NCI-H2081 (cell line): ENCODE measurements at places on chromosomes 13 and 19.
A peak's percentile ranks its signal among the peaks of the same experiment; 100 is the strongest.

- peak; percentile 6 for DNase-seq
Measured at GRCh38 chr13:78714717-78715116, 55.8 kb upstream of the OBI1 start.

DNA sequence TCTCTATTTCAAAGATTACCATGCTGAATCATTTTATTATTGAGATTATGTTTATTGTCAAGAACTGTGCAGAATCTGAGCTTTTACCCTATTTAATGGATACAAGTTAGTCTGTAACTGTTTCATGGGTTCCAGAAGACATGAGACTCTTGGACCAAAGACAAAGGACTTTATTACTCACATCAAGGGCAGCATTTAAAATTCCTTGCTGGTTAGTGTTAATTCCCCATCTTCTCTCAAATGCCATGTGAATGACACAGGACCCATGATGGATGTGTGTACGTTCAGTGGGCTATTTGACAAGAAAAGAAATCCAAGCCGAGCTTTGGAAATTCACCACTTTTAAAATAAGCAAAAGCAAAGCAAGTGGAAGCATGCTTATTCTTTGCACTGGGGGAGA is 139.9 kb downstream of the PCDH20 start:
- no peak for DNase-seq

DNA sequence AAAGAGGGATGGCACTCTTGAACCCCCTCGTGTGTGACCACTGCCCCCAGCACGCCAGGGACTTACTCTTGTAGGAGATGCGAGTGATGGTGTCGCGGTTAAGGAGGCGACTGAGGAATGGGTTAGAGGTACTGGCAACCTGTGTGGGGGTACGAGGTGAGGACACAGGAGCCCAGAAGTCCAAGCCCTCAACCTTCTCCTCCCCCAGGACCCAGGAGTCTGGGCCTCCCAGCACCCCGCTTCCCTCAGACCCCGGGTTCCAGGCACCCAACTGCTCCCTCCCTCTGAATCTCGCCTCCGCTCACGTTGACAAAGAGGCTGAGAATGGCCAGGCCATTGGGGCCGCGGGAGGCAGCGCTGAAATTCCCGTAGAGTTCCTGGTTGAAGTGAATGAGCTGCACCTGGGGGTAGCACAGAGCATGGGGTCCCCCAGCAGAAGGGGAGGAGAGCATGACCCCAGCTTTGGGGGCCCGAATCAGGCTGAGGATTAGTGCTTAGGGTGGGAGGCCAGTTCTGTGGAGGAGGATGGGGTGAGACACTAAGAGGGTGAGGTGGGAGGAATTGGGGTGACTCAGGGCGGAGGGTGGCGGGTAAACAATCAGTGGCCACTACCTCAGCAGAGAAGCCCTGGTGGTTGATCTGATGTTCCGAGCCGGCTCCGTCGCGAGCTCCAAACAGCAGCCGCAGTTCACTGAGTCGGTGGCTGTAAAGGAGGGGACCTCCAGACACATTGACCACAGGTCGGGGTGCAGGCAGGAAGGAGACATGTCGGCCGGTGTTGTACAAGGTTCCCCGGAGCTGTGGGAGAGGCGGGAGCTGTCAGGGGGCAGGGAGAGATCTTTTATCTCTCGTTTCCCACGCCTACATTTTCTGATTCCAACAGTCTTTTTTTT is 2.5 kb upstream of the DBP start:
- no peak for DNase-seq

- no peak for DNase-seq
Measured at GRCh38 chr19:38234615-38235014, 10.6 kb upstream of the DPF1 start.

- DNase-seq, result no peak
Measured at GRCh38 chr19:33366127-33366526, 7.4 kb upstream of the CEBPG start.

DNA sequence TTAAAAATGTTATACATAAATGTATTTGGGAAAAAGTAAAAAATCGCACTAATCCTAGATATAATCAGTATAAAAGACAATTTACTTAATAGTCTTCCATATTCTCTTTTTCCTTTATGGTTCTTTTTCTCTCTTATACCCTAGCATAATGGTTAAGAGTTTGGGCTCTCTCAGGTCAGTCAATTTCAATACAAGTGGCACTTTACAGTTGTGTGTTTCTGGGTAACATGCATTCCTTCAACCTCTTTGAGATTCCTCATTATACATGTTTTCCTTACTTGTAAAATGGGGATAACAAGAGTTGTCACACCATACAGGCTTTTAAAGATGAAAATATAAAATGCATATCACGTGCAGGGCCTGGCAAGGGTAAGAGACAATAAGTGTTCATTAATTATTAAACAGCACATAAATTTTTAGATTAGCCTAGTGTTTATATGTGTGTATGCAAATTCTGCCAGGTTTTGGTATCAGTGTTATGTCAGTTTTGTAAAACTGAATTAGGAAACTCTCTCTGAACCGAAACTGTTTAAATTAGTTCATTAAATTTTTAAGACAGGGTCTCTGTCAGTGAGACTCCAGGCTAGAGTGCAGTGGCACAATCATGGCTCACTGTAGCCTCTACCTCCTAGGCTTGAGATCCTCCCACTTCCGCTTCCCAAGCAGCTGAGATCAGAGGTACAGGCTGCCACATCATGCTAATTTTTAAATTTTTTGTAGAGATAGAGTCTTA is 49.8 kb downstream of the ELF1 start:
- DNase-seq, result no peak
